Spleen (tissue), 13 donors: ENCODE measurements at places on chromosomes 1 and 21. TPM values are rescaled to one million over a fixed set of nuclear protein-coding genes. Genes with fewer than 3 reads are reported as not detected.
A peak's percentile ranks its signal among the peaks of the same experiment; 100 is the strongest.

Gene HAO2
- not detected for total RNA-seq

Gene AVPR1B
- total RNA-seq, result not detected

Gene KPRP
- not detected for total RNA-seq

Gene BNIPL
- total RNA-seq, result 0.33 TPM

Gene CACNA1S
- total RNA-seq, result not detected

Gene EPHX1
- total RNA-seq, result 30.1 TPM

GRCh38 chr1:171664976-171665375, 12.5 kb upstream of the MYOC start:
- DNase-seq, result no peak

DNA sequence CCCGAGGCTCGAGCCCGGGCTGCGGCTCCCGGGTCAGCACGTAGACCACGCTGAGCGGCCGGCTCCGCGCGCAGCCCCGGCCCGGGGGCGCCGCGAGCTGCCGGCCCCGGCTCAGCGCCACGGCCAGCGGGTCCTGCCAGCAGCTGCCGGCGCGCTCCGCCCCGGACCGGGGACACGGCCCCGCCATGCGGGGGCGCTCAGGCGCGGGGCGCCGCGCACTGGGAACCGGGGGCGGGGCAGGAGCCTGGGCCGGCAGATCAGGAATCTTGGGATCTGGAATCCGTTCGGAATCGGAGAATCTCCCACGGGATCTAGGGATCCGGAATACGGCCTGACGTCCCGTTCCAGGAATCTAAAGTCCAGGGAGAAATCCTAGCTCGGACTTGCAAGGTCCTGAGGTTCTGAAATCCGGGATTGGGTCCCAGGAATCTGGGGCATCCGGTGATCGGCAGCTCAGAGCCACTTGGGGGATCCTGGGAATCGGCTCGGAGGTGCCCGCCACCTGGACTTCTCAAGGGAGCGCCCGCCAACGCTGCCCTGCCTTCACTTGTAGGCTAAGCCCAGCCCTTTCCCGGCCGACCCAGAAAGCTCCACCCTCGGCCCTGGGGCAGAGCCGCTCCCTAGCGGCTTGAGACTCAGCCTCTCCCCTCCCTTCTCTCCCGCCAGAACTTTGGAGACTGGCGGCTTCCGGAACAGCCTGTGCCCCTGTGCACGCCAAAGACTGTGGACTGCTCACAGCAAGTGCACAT, at the start of gene MAP3K6:
Gene MAP3K6, minus strand, starts transcription at position 551 of the 749 bp plus-strand sequence. Its CDS starts 364 bp downstream, at position 187.
- DNase-seq, result peak; percentile 91

DNA sequence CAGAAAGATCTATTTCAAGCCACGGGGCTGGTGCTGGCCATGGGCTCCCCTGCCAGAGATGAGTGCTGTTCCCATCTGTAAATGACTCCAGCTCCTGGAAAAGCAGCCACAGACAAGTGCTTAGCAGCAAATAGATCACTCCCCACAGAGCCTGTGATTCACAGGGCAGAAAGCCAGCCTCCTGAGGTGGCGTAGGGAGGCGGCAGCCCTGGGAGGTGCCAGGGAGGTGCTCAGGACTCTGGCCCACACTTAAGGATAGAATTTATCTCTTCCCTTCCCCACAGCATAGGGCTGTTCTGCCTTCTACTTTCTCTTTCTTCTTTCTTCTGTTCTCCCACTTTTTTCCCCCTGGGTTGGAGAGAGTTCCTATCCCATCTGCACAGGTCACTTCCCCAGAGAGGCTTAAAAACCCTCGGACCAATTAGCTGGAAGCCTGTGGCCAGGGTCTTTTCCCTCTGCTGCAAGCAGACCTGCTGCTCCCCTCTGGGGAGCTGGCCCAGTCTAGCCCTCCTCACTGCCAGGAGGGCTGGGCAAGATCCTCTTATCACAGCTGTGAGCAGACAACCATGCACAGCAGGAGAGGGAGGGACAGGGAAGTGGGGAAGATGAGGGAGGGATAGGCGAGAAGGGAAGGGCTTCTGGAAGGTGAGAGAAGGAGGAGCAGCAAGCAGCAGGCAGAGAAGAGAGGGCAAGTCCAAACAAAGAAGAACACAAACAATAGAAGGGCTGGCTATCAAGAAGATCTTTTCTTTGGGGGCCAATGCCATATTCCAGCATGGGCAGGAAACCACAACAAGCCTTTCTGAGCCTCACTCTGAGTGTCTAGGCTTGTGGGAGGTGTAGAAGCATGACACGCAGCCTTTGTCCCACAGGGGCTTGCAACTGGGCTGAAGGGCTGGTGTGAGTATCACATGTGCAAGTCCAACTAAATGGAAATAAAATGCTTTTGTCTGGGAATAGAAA, 41.0 kb downstream of the KCND3 start:
- no peak for DNase-seq

DNA sequence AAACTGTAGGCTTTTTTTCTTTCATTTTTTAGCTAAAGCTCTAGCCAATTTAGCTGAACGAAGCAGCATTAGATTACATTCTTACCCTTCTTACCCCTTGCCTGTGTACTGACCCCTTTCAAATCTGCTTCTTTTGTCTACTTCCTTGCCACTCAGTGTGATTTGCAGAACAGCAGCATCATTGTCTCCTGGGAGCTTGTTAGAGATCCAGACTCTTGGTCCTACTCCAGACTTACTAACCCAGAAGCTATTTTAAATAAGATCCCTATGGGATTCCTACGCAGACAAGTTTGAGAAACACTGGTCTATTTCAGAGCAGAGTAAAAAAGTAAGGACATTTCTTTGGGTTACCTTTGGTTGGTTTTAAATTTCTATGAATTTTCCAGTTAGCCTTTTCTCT, 13.8 kb downstream of the LRRC39 start:
- DNase-seq, result no peak

DNA sequence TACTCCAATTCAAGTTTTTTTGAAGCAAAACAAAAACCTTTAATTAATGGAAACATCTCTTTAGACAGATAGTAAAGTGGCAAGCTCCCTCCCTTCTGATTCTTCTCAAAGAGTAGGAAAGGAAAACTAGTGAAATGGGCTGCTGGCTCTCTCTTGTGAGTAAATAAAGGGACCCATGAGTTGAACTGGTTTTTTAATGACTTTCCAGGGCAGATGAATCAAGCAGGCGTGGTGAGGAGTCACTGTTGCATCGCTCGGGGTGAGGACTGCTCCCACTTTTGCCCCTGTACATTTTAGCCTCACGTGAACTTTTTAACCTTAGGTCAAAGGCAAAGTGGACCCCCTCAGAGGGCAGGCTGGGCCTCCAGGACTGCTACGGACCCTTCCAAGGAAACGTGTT, 64.8 kb downstream of the ABCA4 start:
- no peak for DNase-seq

- no peak for DNase-seq
Measured at GRCh38 chr1:108712606-108713150, at the start of gene FNDC7. FNDC7 (plus strand) TSS chr1:108712908; CDS start chr1:108712934, 26 bp downstream.

GRCh38 chr1:84488107-84488506, 9.0 kb downstream of the RPF1 start:
- DNase-seq, result no peak

DNA sequence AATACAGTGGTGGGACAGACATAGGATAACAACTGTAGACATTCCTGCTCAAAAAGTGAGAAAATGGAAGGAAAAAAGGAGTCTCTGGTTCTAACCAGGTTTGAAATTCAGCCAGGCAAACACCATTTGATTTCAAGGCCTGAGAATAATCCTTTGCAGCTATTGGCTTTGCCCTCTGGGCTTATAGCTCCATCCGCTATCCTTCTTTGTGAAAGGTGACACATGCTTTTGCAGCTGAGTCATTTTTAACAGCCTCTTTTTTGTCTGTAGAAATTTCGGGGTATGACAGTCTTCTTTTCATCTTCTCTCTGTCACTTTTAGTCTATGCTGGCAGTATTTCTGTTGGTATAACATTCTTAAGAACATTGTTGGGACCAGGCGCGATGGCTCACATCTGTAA, 16.2 kb downstream of the SDHC start:
- no peak for DNase-seq

GRCh38 chr1:156768610-156769295, 1.4 kb downstream of the PRCC start:
- no peak for DNase-seq

- no peak for DNase-seq
Measured at GRCh38 chr1:114181356-114181755, 27.7 kb upstream of the SYT6 start.

DNA sequence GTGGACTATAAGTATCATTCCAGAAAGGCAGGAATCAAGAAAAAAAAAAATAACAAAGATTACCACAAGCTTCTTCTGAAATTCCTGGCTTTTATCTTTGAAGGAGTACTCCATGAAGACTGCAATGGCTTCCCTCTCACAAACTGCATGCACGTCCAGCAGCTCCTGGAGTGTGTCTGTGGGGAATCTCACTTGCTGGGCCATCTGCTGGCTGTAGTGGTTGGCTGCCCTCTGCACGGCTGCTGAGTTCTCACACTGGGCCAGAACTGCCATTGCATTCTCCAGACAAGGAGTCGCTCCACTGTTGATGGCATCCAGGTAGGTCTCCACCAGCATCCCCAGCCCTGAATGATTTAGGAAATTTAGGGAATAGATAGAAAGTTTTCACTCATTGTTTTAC, 23.3 kb upstream of the GBP2 start:
- DNase-seq, result no peak

- DNase-seq, result no peak
Measured at GRCh38 chr21:26067836-26068594, 102.6 kb downstream of the APP start.

- no peak for DNase-seq
Measured at GRCh38 chr1:244948416-244948815, 84.1 kb upstream of the HNRNPU start.

DNA sequence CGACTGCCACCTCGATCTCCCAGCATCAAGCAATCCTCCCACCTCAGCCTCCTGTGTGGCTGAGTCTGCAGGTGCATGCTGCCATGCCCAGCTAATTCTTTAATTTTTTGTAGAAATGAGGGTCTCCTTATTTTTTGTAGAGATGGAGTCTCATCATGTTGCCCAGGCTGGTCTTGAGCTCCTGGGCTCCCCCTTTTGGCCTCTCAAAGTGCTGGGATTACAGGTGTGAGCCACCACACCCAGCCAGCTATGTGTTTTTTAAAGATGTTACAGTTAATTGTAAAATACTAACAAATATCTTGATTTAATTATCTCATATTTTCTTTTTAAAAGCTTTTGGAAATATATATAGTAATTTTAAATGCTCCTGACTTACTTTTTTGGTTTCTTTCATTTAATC, 181.3 kb upstream of the DMRTA2 start:
- no peak for DNase-seq

DNA sequence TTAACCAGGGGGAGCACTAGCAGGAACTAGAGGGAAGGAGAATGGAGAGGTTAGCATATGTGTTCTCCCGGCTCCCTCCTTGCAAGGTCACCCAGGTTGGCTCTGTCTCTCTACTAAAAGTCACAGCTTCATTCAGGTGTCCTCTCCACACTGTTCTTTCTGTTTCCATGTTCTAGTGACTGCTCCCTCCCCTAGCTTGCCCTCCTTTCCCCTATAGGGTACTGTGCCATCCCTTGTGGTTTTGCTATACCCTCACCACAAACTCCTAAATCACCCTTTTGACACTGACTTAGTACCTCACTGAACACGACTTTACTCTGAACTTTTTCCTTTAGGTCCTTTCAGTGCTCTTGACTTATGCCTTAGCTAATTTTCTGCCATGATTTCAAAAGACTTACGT, 389.3 kb downstream of the ST6GALNAC3 start:
- DNase-seq, result no peak
